CD4-positive, alpha-beta T cell treated with Interleukin-15 for 1 hour (primary cell): ENCODE measurements at places on chromosomes 11 and 22.
A peak's percentile ranks its signal among the peaks of the same experiment; 100 is the strongest.

DNA sequence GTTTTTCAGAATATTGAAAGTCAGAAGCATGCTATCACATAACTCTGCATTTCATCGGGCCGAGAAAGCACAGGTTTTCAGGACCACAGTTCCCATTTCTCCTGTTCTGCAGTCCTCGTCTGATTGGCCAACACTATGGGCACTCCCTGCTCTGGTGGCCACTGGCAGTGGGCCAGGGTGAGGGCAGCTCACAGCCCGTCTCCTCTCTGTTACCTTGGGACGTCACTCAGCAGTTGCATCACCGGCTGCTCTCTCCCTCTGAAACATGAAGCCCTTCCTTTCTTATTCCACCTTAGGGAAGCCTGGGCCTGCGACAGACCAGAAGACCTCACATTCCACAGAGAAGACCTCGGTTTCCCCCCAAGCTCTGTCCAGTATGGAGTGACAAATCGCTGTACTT lies 11.4 kb upstream of the MICAL3 start:
- DNase-seq, result no peak

GRCh38 chr22:31923136-31923535 lies 21.2 kb upstream of the YWHAH start:
- DNase-seq, result no peak

GRCh38 chr11:1192741-1193325 lies 30.0 kb upstream of the MUC5B start:
- peak; percentile 8 for DNase-seq

GRCh38 chr11:17510507-17511206 lies 33.6 kb downstream of the USH1C start:
- no peak for DNase-seq

DNA sequence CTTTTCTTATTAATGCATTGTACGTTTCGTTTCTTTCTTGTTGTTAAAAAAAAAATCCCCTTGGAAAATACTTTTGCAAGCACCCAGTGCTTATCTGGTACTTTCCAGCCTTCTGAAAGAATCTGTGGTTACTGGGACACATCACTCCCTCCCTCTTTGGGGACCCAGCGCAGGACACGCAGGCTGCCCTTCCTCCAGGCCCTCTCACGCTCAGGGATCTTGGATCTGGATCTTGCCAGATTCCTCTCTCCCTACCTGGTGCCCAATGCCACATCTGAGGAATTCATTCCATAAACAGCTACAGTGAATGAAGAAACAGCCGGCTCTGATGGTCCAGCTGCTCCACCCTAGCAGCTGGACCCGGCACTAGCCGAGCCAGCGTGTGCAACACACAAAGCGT lies 55.7 kb downstream of the PHF21B start:
- DNase-seq, result no peak

DNA sequence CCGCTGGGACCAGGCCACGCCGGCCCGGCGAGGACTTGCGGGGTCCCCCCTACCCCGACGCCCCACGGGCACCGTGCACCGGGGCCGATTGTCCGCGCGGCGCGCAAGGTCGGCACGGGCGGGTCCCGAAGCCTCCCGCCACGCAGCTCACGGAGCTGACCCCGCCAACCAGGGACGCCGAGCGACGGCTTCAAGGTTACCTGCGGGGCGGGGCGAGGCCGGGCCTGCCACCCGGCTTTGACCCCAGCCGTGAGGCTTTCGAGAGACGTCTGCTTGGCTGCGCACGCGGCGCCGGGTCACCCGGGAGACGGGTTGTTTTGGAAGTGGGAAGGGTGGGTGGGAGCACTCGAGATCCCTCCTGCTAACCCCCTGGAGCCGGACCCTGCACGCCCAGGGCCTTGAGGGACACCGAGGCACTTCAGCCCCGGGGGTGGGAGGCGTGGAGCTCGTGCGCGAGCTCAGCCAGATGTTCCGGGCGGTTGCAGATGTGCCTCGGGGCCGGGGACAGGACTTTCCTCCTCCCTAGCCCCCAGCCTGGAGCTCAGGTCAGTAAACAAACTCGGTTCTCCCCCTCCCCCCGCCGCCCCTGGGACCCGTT lies 3.2 kb upstream of the WNT11 start:
- DNase-seq, result no peak

DNA sequence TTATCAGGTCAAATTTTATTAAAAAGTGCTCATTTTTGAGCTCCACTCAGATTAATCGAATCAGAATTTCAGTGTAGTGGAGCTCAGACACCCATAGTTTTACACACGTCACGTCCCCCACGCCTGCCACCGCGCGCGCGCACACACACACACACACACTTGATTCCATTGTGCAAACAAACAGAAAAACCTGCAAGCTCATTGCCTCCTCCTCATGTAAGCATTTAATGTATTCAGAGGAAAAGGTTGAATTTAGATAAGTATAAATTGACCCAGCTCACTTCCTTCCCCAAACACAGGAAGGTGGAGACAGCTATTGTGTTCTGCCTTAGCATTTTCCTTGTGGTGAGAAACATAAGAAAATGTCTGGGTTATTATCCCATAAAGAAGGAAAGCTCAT lies 336.7 kb downstream of the LUZP2 start:
- DNase-seq, result no peak

GRCh38 chr22:48713272-48714205 lies 1114.1 kb downstream of the BRD1 start:
- DNase-seq, result no peak

DNA sequence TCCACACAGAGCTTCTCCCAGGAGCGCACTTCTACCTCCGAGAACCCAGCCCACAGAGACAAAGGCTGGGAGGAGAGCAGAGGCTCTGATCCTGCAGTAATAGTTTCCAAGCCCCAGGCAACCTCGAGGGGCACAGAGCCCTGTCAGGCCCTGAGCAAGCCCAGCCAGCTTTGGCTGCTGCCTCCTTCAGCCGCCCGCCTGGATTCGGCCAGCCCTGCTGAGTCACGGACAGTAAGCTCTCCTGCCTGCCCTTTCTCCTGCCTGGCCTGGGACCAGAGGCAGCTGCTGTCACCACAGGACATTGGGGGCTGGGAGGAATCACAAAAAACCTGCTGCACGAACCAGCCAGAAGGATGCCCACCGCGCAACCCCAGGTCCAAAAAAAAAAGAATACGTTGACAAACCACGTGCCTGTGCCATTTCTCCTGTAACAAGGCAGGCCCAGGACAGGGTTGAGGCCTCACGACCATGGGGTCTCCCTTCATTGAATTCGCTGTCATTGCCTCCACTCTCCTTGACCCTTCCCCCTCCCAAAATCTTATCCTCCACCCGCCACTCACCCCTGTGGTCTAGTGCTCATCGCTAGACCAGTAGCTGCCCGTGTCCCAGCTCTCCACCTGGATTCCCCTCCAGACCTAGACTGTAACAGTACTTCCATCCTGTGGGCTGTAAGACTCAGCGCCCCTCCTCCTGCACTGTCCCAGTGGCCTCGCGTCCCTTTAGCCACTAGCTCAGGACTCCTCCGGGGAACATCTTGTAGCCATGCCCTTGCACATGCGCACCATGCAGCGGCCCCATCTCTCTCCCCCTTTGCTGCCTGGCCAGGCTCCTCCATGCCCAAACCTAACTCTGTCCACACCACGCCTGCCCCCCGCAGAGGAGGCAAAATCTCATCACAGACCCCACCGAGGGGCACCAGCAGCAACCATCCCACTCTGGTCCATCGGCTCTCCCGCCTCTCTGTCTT lies 7.4 kb upstream of the SLC22A12 start:
- DNase-seq, result no peak

GRCh38 chr11:114799476-114799875 lies 121.1 kb downstream of the NXPE2 start:
- no peak for DNase-seq

GRCh38 chr11:67606492-67607295 lies at the start of gene NDUFV1:
NDUFV1 (plus strand) TSS chr11:67606936; CDS start chr11:67607005, 69 bp downstream.
- DNase-seq, result peak; percentile 95
